Activated CD8-positive, alpha-beta memory T cell treated with anti-CD3 and anti-CD28 coated beads, Interleukin-2, amount 50 U/mL, for 4 hours (primary cell): ENCODE measurements at places on chromosomes 3 and 15.

DNA sequence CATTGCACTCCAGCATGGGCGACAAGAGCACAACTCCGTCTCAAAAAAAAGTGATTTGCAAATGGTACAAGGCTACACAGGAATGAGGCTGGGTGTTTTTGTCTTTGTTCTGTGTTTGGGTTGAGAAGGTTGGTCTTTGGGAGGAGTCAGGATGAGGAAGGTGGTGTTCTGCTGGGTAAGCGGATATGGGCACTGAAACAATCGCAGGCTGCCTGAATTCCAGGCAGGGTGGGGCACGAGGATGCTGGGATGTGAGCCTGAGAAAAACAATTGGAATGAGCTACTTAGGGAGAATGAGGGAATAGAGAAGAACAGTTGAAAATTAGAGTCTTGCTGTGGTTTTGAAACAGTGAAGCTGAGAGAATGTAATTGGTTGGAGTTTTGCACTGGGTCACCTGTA, 51.6 kb downstream of the ZBTB38 start:
- no peak for DNase-seq

- no peak for DNase-seq
Measured at GRCh38 chr3:137765310-137766033, 1.4 kb downstream of the SOX14 start.

DNA sequence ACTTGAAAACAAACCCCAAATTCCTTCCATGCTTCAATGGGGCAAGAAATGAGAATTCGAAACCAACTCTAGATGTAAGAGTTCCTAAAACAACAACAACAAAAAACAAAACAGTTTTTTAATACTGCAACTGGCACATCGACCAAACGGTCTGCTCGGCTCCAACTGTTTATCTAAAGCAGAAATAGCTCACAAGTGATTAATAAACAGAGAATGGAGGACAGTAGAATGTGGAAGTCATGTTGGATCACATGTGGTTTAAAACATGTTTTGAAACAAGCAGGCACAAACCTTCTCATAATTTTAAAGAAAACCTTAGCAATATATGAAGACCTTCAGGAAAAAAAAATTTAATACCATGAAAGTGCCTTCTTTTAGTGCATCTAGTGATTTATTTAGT, 55.1 kb downstream of the SETMAR start:
- no peak for DNase-seq

DNA sequence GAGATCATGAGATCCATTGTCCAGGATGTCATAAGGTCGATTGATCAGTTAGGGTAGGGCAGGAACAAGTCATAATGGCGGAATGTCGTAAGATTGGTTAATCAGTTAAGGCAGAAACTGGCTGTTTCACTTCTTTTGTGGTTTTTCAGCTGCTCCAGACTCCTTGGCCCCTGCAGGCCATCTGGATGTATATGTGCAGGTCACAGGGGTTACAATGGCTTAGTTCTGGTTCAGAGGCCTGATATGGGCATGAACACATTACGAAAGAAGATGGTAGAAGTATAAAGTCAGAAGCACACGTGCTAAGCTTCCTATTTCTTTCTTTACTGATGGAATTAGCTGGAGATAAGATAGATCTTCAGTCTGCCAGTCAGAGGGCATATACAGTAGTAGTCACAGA, 315.4 kb upstream of the LRRC3B start:
- no peak for DNase-seq

DNA sequence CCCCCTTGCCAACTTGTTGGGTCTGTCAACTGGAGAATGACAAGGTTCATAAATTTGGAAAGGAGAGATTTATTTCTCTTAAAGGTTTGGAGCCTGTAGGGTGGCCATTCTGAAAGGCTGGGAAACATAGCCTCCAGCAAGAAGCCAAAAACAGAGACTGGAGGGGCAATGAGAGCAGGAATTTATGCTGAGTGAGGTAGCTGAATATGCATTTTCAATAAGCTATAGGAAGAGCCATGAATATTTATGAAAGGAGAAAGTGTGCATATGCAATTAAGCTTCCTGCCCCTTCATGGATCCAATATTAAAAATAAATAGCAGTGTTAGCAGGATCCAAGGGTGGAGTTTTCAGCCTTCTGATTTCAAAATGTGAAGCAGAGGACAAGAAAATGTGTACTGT, 306.1 kb upstream of the LRRC3B start:
- DNase-seq = no peak

DNA sequence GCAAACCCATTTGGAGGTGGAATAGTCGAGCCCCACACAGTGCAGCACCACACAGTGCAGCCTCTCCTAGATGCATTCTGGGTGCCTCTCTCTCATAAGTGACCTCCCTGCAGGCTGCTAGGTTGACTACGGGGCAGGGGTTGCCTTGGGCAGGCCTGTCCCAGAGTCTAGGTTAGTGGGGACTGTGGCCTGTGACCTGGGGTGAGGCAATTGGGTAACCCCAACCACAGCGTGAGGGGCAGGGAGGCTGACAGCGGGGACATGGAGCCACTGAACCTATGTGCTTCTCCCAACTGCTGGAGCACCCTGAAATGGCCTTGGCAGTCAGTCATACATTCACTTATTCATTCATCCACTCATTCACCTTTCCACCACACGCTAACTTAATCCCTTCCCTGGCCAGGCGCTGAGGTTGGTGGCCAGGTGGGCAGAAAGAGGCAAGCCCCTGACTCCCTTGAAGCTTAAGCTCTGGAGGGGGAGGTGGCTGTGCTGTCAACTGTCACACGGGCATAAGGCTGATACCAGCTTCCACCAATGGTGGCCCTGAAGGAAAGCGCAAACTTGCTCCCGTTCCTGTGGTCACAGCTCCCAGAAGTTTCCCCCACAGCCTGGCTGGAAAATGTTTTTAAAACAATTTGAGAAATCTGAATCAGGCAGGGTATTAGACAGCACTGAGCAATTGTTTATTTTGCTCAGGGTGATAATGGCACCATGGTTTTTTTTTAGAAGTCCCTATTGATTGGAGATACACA, 46.2 kb downstream of the WNT7A start:
- no peak for DNase-seq
